Lower leg skin (tissue), 4 donors: ENCODE measurements at places on chromosomes 13 and 19. TPM values are rescaled to one million over a fixed set of nuclear protein-coding genes. Genes with fewer than 3 reads are reported as not detected.

- DNase-seq = no peak
Measured at GRCh38 chr19:46715620-46715974, 1.3 kb downstream of the PRKD2 start.

- DNase-seq = no peak
Measured at GRCh38 chr19:46015687-46016425, 7.0 kb downstream of the PGLYRP1 start.

The DNAAF3 gene
- total RNA-seq = 10.3 TPM

GRCh38 chr13:97459215-97459777 is 25.3 kb downstream of the RAP2A start:
- no peak for DNase-seq

DNA sequence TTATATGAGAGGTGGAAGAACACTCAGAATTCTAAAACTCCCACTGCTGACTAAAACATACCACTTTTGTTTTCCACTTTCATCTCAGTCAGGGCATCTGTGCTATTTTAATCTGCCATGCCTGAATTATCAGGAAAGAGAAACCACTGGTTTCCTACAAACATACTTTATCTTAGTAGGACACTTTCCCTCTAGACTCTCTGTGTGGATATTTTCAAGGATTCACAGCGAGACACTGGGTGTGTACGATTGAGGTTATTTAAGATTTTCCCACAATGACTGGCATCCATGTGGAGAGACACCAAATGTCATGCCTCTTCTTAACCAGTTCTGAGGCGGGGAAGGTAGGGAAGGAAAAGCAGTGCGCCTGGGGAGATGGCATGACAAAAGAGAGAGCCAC is 212.2 kb downstream of the ENOX1 start:
- no peak for DNase-seq

DNA sequence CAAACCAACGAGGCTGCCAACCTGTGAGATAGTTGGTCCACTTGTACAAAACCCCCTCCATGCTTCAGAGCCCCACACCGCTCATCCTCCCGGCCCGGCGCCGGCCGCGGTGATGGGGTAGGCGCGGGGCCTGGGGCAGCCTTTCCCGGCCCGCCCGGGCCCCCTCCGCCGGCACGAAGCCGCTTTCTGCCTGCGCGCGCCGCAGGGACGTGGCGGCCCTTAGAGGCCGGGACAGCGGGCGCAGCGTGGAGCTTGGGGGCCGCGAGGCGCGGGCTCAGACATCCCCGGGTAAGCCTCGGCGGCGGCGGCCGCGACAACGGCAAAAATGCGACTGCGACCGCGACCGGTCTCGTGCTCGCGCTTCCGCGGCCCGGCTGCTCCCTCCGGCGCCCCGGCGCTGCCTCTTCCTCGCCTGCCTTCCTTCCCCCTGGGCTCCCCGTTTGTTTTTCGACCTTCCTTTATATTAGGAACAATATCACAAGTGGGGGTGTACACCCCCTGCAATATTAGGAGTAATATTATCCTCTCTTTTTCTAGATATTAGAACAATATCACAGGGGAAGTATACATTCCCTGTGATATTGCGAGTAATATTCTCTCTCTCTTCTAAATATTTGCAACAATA is 53.9 kb upstream of the CEACAM21 start:
- DNase-seq = no peak

GRCh38 chr19:53521373-53522202 is 16.4 kb upstream of the ZNF331 start:
- DNase-seq = no peak

- DNase-seq = no peak
Measured at GRCh38 chr13:75797239-75797638, 161.1 kb downstream of the LMO7 start.

- no peak for DNase-seq
Measured at GRCh38 chr19:4414800-4415321, 12.4 kb downstream of the CHAF1A start.

The KRTDAP gene
- 21,423 TPM for total RNA-seq

- DNase-seq = no peak
Measured at GRCh38 chr19:19545707-19546106, 7.6 kb downstream of the CILP2 start.

DNA sequence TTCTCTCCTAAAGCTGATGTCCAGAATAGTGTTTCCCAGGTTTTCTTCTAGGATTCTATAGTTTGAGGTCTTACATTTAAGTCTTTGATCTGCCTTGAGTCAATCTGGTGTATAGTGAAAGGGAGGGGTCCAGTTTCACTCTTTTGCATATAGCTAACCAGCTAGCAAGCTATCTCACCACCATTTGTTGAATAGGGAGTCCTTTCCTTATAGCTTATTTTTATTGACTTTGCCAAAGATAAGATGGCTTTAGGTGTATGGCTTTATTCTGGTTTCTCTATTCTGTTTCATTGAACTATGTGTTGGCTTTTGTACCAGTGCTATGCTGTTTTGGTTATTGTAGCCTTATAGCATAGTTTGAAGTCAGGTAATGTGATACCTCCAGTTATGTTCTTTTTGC is 1386.1 kb downstream of the SLITRK5 start:
- DNase-seq = no peak

DNA sequence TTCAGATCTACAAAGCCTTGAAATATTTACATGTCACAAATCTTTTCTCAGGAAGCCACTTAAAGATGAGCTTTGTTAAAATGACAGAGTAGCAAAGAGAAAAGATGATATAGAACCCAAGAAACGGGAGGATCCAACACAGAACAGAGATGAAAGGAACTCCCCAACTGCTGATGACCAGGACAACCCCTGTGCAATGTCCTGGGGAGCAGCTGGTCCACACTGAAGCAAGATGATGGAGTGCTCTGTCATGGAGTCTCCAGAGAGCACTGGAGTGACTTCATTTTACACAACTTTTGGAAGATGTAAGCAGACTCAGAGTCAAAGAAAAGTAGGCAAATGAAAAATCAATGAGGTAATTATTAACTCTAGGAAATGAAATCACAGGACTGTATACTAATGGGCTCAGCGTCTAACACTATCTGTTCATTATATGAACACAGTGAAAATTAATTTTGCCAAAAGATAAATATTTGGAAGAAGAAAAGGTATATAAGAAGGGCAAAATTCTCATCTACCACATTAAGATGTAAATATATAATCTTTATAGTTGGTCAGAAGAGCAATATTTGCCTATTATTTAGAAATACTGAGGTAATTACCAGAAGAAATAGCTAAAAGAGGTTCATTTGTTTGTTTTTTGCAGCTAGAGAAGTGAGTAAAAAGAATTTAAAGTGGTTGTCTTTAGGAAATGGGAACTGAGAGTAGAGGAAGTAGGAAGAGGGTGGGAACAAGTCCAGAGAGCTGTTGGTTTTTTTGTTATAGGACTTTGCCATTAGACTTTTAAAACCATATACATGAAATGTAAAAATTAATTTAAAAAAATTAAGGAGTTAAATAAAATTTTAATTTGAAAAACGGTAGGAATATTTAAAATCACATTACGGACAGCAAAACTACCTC is 30.5 kb downstream of the MTRF1 start:
- no peak for DNase-seq

The MYO16 gene
- total RNA-seq = not detected

- DNase-seq = no peak
Measured at GRCh38 chr19:39408392-39409207, 2.0 kb downstream of the ZFP36 start.

DNA sequence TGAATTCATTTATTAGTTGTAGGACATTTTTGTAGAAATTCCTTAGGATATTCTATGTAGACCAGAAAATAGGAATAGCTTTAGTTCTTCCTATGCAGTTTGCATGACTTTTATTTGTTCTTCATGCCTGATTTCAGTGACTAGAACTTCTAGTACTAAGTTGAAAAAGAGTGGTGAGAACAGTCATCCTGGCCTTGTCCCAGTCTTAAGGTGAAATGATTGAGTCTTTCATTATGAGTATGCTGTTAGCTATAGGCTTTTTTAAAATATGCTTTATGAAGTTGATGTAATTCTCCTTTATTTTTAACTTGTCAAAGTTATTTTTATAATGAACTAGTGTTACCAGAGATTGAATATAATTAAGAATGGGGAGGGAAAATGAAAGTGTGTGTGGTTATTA is 690.1 kb upstream of the KLHL1 start:
- no peak for DNase-seq

The CEACAM3 gene
- total RNA-seq = not detected

The FREM2 gene
- total RNA-seq = 0.61 TPM

DNA sequence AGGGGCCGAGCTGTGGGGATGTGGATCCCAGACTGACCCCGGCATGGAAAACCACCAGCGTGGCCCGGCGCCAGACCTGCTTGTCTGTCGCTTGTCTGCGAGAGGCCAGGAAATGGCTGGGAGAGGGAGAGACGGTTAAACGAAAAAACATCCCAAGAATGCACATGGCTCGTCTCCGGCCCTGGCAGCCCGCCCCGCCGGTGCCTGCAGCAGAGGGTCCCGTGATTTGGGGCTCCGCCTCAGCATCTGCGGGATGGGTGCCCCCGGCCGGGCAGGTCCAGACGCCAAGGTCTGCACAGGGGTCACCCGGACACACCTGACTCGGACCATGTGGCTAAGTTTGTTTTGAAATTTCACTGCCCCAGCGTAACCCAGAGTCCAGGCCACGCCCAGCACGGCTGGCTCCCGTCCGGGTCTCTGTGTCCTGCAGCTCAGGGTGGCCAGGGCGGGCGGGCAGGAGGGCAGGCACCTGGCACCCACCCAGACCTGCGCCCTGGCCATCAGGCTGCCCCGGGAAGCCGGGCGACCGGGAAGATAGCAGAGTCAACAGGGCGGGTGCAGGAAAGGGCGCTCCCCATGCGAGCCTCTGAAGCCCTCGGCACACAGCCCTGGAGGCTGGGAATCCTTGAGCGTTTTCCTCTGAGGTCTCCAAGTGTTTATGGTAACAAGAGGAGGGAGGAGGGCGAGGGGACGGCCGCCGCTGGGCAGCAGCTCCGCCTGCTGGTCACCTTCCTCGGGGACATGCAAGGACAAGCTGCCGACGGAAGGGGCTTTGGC is 103.2 kb downstream of the GADD45B start:
- DNase-seq = peak; percentile 83

- DNase-seq = no peak
Measured at GRCh38 chr13:65724226-65724625, 1505.9 kb downstream of the PCDH9 start.

The GPX4 gene
- total RNA-seq = 507 TPM

- DNase-seq = no peak
Measured at GRCh38 chr19:43425567-43426392, 11.1 kb downstream of the TEX101 start.

DNA sequence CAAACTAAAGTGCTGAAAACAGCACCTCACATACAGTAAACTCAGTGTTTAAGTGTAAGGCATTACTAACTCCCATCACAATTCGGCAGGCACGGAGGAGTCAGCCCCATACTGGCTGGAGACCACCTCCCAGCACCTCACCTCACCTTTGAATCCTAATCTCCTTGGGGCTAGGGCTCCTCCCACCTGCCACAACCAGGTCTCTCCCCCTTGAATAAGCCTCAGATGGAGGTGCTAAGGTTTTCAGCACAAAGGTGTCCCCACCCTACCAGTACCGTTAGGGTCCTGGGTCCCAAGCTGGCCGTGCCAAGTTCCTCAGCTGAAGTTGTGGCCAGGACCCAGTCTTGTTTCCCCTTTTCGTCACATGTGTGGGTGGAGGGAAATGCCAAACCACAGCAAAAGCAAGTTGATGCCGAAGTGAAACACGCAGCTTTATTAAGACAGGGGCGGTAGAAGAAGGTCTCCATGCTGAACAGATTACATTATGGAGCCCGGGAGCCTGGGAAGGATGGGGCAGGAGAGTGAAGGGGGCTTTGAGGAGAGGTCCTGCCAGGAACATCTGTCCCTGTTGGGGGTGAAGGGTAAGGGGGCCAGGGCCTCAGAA is at the start of gene IGFLR1:
Gene IGFLR1 (minus strand): TSS at position 332 of the 604 bp plus-strand sequence. CDS start 1,272 bp downstream, outside the sequence.
- DNase-seq = peak; percentile 47

DNA sequence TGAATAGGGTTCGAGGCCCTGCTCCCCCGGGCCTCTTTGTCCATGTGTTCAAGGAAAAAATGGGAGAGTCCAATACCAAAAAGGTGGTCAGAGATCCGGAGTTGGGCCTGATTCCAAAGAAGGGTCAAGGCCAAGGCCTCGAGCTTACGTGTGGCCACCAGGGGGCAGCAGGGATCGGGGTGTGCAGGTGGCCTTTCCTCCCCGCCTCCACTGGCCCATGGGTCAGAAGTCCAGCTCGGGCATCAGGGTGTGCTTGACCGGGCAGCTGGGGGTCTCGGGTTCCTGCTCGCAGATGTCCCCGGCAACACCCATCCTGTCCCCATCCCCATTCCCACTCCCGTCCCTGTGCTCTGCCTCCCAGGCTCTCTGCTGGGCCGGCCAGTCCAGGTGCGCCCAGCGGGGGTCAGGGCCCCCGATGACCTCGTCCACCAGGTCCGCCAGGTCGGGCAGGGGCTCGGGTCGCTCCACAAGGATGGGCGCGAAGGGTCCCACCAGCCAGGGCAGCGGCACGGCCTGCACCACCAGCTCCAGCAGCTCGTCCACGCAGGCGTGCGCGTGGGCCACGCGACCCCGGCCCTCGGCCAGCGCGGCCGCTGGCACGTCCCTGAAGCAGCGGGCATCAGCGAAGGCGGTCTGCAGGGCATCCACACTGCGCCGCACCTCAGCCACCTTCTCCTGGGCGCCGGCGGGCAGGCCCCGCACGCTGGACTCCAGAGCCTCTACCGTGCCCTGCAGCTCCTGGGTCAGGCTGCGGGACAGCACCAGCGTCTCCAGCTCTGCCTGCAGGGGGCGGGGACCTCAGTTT is 5.2 kb upstream of the PLIN4 start:
- no peak for DNase-seq
